Panc1 (cell line): ENCODE measurements at places on chromosomes 2 and 18. TPM values are rescaled to one million over a fixed set of nuclear protein-coding genes. Genes with fewer than 3 reads are reported as not detected.
A peak's percentile ranks its signal among the peaks of the same experiment; 100 is the strongest.

Gene DOK1
- total RNA-seq, result 6.2 TPM

Gene ANKRD30BL
- total RNA-seq, result not detected

Gene IL36B
- not detected for total RNA-seq

Gene SOS1
- 28.7 TPM for total RNA-seq

DNA sequence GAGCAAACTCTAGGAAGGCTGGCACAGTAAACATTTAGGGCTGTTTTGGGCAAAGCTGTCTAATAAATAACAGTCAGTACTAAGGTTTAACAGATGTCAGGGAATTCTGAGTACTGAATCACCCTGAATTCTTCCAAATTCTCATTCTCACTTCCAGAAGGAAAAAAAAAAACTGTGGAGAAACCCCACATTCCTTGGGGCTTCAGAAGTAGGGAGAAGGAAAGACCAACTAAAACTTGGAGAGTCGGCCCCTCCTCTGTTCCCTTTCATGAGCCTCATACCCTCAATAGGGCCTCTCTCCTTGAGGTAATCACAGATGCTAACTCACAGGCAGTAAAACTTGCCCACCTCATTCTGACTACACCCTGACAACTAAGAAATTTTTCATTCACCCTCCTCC lies 62.1 kb downstream of the CCDC148 start:
- no peak overlapping the region for H3K27ac ChIP-seq
- DNase-seq, result no peak
- H3K4me3 ChIP-seq, result no peak overlapping the region
- no peaks in the 10 kb centered on the region for H3K27me3 ChIP-seq
- no peaks in the 10 kb centered on the region for H3K36me3 ChIP-seq

DNA sequence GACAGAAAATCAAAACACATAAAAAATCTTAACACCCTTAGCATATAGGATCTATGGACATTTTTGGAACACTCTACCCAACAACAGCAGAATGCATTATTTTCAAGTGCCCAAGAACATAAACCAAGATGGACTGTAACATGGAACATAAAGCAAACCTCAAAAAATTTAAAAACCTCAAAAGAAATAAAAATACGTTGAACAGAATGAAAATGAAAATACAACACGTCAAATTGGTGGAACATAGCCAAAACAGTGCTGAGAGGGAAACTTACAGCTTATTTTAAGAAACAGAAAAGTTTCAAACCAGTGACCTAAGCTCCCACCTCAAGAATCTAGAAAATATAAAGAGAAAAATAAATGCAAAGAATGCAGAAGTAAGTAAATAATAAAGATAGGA lies 58.3 kb upstream of the BCL2L11 start:
- no peak overlapping the region for H3K27ac ChIP-seq
- DNase-seq, result no peak

DNA sequence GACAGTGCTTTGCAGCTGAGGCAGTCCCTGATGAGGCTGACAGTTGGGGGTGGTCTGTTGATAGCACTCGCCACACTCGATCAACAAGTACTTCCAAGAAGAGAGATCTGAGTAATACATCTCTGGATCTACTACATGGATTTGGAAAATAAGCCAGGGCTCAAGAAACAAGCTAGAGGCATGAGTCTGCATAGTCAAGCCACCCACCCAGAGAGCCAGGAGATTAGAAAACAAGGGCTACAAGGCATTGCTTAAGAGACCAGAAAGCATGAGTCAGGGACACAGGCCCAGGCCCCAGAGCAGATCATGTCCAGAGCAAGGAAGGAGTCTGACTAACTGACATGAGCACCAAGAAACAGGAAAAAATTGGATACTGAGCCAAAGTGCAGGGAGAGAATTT lies 196.9 kb upstream of the CWC22 start:
- H3K27ac ChIP-seq, result no peak overlapping the region
- H3K27me3 ChIP-seq, result no peaks in the 10 kb centered on the region
- no peaks in the 10 kb centered on the region for H3K4me1 ChIP-seq
- no peak for DNase-seq
- H3K36me3 ChIP-seq, result no peaks in the 10 kb centered on the region

- no peaks in the 10 kb centered on the region for H3K27me3 ChIP-seq
- no peaks in the 10 kb centered on the region for H3K36me3 ChIP-seq
- H3K4me1 ChIP-seq, result no peaks in the 10 kb centered on the region
- H3K4me3 ChIP-seq, result no peak overlapping the region
- DNase-seq, result no peak
- H3K27ac ChIP-seq, result no peak overlapping the region
Measured at GRCh38 chr2:67268797-67269196, 128.3 kb upstream of the ETAA1 start.

- no peaks in the 10 kb centered on the region for H3K27me3 ChIP-seq
- no peak overlapping the region for H3K27ac ChIP-seq
- no peaks in the 10 kb centered on the region for H3K36me3 ChIP-seq
- DNase-seq, result no peak
Measured at GRCh38 chr2:227703961-227704360, 13.9 kb downstream of the SLC19A3 start.

GRCh38 chr2:239263669-239264491 lies 136.9 kb downstream of the HDAC4 start:
- no peaks in the 10 kb centered on the region for H3K27me3 ChIP-seq
- no peak for DNase-seq
- no peaks in the 10 kb centered on the region for H3K36me3 ChIP-seq
- peak overlapping the region; percentile 65; the same call in 1 of the 2 replicates for H3K27ac ChIP-seq
- H3K4me1 ChIP-seq, result peaks cover 26% of the 10 kb centered on the region

GRCh38 chr18:74724186-74724585 lies 126.5 kb downstream of the ZNF407 start:
- H3K4me3 ChIP-seq, result no peak overlapping the region
- H3K27ac ChIP-seq, result no peak overlapping the region
- no peaks in the 10 kb centered on the region for H3K36me3 ChIP-seq
- no peaks in the 10 kb centered on the region for H3K4me1 ChIP-seq
- no peaks in the 10 kb centered on the region for H3K27me3 ChIP-seq

DNA sequence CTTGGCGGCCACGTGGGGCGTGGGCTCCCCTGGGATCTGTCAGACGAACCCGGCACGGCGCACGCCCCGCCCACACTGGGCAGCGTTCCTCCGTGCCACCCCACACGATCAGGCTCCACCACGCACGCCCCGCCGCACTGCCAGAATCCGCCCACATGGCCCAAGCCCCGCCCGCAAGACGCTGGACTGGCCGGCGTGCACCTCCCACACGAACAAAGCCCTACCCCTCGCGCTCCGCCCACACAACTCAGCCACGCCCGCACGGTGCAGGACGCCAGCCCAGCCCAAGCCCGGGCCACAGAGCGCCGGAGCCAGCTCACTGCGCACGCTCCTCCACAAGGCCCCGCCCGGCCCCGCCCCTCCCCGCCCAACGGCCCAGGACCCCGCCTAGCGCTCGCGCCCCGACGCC lies 555 bp downstream of the TMEM18 start:
- H3K4me3 ChIP-seq, result peak overlapping the region; percentile 69
- no peaks in the 10 kb centered on the region for H3K27me3 ChIP-seq
- peaks cover 9% of the 10 kb centered on the region for H3K36me3 ChIP-seq
- H3K4me1 ChIP-seq, result peaks cover 21% of the 10 kb centered on the region
- peak; percentile 84 for DNase-seq
